ENCODE measurements at places on chromosomes 6 and 20. TPM values are rescaled to one million over a fixed set of nuclear protein-coding genes. Genes with fewer than 3 reads are reported as not detected.

Gene MROH8
- total RNA-seq, result 13.5 TPM

DNA sequence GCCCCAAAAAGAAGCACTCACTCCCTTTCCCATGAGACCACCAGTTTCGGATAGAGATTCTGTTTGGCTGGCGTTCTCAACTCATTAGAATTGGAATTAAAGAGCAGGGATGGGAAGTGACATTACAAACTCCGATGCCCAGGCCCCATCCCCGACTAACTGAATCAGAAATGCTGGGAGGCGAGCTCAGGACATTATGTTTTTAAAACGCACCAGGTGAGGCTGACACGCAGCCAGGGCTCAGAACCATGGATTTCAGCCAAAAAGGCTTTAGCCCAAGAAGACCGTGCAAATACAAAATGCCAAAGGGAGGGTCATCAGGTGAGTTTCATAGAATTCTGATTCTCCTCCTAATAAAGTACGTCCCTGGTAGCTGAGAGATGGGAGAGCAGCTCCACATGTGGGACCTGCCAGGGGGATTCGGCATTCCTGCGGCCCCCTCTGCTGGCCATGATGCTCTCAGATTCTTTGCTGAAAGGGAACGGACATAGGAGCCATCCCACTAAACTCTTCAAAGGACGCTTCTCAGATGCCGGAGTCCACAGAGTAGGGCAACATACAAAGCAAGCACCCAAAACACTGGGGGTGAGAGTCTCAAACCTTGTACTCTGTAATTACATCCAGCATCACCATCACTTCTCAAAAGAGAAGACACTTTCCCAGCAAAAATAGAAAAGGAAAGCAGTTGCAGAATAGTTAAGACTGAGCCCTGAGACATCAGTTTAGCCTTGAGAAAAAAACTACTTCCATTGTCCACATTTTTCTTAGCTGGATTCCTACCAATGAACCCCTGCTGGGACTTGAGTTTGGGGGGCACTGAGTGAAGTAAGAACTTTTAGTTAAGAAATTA lies 205.2 kb downstream of the BMP7 start:
- no peak for DNase-seq

GRCh38 chr6:16092990-16093389 lies 35.9 kb upstream of the MYLIP start:
- DNase-seq, result no peak

Gene GNMT
- 630 TPM for total RNA-seq

GRCh38 chr6:14765106-14765505 lies 480.8 kb upstream of the JARID2 start:
- no peak for DNase-seq

Gene CABLES2
- total RNA-seq, result 2.6 TPM

Gene TMEM200A
- total RNA-seq, result 0.66 TPM

Measured in body of pancreas (tissue), 4 donors.